ENCODE measurements at places on chromosomes 2 and 18.

GRCh38 chr18:46416706-46417638, 240.0 kb downstream of the LOXHD1 start:
- DNase-seq = no peak

GRCh38 chr2:232897598-232898408, 27.7 kb downstream of the SNORC start:
- DNase-seq = no peak

GRCh38 chr2:10413503-10413902, 34.6 kb downstream of the ODC1 start:
- DNase-seq = no peak

- DNase-seq = no peak
Measured at GRCh38 chr2:101041413-101041812, 39.3 kb downstream of the RPL31 start.

DNA sequence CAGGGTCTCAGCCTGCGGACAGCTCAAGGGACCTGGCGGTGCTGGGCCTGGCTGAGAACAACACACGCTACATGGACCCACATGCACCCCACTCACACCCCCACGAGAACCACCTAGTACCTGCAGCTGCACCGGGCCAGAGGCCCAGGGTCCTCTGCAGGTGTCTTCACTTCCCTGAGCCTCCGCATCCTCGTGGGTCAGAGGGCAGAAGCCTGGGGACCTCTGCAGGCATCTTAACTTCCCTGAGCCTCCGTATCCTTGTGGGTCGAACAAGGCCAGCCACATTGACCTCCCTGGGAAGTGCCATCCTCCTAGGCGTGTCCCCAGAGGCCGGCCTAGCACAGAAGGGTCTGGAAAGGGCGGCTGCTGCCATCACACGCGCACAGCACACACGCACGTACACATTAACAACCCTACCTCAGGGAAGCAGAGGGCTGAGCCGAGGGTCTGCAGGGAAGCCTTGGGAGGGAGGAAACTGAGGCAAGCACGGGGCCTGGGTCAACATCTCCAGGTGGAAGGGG, 62.5 kb upstream of the HPCAL1 start:
- DNase-seq = no peak
